Cardiac muscle cell (in vitro differentiated cells and primary cell): ENCODE measurements at places on chromosomes 2 and 18.

- no peak for DNase-seq
Observed at GRCh38 chr2:105738658-105739241, 6.0 kb upstream of the NCK2 start.

DNA sequence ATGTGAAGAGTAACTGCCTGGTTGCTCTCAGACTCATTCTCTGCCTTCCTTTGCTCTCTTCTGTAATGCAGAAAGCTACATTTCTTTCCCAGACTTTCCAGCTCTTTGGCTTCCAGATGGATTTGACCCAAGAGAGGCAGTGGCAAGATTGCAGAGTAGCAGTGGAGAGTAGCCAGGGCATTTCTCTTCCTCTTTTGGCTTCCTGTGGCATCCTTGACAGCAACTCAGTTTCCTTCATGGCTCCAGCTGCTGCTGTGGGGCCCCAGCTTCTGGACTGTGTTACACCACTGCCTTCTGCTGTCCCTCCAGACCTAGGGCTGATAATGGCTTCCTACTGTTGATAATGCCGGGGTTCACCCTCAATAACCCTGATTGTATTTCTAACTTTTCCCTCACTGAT, 469.4 kb upstream of the SPRED2 start:
- DNase-seq, result no peak

DNA sequence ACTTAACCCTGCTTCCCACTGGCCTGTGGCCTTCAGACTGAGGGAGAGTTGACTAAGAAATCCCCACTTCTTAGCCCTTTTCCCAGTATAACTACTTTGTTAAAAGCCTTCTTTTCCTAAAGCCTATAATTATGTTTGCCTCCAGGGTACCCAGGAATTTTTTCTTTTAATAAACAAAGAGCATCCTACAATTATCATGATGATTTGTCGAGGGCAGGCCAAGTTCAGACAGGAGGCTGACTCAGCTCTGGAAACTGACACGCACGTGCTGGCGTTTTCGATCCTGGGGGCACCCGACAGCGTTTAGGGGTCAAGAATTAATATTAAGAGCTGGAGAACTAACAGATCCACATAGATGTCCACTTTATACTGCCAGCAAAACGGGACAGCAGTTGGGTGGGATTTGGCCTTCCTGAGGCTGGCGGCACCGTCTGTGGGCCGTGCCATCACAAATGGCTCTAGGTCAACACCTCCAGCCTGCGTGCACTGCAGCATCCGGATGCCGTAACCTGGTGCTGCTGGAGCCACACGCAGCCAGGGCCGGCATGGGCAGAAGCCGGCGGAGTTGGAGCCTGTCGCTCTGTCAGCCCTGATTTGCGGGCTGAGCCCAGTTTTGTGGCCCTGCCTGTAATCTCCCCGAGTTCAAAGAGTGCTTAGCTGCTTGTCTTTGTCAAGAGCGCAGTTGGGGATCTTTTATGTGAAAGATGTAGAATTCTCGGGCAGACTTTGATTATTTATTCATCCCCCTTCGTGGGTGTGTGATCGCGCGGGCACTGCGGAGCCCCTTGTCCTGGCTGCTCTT, 191.0 kb downstream of the GLI2 start:
- no peak for DNase-seq

GRCh38 chr2:71592181-71592711, 138.9 kb downstream of the DYSF start:
- DNase-seq, result no peak

DNA sequence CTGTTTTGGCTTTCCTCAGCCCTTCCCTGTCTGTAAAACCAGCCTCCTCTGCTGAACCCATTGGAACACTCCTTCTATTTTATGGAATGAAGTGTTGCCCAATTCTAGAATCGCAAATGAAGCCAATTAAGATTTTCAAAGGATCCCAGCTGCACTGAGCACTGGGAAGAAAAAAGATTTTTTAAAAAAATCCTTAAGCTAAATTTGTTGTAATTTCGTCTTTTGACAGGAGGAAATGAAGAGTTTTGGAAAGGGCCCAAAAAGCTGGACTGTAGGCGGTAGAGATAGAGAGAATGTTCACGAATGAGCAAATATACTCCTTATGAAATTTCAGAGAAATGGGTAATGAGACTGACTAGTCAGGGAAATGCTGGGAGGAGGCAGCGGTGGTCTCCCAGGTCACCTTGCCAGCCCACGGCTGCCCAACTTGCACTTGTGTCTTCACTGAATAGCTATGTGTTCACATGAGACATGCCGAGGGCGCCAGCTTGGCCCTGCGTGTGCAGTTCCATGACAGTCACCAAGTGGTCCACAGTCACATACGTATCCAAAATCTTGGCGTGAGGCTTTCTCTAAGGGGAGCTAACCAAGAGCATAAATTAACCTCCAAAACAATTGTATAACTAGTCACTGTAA, 69.9 kb downstream of the SGPP2 start:
- DNase-seq, result peak; percentile 89

DNA sequence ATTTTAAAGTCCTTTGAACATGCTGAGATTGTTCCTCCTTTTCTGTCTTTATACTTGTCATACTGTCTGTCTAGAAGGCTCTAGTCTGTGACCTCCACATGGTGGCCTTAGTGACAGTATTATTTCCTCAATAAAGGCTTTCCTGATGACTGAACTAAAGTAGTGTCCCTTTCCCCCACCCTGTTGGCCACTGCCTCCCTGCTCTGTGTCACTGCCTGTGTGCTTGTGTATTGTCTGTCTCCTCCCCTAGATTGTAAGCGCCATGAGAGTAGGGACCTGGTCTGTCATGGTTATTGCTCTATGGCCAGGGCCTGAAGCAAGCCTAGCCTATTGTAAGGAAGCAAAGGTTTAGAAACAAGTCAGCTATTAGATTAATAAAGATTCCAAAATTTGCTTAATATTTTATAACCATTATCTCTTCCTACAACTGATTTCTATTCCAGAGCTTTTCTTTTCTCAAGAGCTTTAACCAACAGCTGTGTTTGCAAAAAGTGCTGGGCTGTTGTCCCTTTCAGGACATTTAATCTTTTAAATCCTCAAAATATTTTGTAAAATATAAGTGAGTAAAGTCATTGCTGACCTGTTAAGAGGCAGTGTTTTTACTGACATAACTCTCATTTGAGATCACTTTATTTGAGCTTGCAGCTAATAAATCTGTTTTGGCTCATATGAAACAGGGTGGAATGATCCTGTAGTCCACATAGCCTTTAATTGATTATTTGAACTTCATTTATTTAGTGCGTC, 35.5 kb downstream of the DIS3L2 start:
- no peak for DNase-seq

DNA sequence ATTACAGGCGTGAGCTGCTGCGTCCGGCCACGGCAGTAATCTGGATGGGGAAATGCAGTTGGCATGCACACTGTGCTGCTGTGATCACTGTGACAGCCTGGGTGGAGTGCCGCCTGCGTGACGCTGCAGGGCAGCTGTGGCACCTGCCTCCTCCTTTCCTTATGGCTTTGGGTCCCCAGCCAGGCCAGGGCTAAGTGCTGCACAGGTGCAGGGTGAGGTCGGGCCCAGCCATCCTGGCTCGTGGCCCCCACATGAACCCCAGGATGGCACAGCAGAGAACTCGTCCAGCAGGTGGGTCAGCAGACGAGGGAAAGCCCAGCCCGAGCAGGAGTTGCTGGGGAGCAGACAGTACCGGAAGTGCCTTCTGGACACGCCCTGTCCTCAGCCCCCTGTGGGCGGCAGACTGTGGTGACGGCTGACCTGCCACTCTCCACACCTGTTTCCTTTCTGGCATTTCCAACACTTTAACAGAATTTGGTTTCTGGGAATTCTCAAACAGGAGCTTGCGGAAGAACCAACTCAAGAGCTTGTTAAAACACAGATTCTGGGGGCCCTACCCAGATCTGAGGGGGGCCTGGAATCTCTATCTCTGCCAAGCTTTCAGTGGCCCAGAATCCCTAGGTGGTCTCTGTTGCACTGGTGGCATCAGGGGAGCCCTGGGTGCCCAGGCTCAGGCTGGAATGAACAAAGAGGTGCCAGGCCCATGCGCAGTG, 16.9 kb downstream of the HS1BP3 start:
- no peak for DNase-seq

GRCh38 chr18:57543560-57543959, 42.9 kb downstream of the FECH start:
- no peak for DNase-seq

DNA sequence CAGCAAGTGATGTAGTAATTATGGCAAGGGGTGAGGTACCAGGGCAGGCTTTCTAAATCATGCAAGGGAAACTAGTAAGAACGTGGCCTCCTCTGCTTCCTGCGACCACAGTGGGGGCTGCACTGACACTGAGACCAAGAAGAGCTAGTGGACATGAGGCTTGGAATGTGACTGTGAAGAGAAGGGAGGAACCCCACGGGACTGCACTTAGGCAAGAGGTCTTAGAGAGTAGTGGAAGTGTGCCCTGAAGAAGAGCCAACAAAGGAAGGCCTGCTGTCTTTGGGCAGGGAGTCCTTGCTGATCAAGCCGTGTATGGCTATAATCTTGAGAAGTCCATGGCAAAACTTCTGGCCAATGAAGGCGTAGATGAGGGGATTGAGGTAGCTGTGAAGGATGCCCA, 8.9 kb upstream of the RUFY4 start:
- no peak for DNase-seq

GRCh38 chr2:205189301-205189700, 493.0 kb upstream of the NRP2 start:
- DNase-seq, result no peak

- no peak for DNase-seq
Observed at GRCh38 chr2:148599109-148599991, 45.2 kb upstream of the EPC2 start.

DNA sequence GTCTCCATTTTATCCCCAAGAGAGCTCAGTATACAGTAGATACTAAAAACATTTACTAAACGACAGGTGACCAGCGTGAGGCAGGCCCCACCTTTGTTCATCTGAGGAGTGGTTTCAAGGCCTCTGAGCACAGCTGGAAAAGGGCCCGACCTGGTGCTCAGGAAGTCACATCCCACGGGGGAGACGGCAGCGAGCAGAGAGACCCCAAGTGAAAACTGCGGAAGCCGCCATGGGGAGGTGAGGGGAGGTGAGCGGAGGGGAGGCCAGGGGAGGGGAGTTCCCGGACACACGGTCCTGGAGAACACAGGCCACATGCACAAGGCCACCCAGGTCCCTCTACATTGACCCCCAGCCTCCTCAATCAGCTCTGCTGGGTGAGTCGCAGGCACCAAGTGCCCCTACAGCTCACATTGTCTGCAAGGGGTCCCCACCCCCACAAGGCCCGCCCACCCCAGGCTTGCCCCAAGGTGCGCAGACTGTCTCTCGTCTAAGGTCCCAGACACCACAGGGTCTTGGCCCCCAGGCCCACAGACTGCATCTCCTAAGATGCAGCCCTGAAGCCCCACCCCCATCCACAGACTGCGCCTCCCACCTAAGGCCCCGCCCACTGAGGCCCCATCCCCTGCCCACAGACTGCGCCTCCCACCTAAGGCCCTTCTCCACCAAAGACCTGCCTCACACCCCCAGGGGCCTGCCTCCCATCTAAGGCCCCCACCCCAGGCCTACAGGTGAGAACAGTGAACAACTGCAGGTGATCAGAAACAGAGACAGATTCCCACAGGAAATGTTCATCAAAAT, 19.1 kb downstream of the PARD6G start:
- no peak for DNase-seq

GRCh38 chr2:166375736-166376487, at the start of gene SCN9A:
Gene SCN9A (minus strand): TSS chr2:166375944. CDS start chr2:166311756, 64,188 bp downstream.
- peak; percentile 70 for DNase-seq

DNA sequence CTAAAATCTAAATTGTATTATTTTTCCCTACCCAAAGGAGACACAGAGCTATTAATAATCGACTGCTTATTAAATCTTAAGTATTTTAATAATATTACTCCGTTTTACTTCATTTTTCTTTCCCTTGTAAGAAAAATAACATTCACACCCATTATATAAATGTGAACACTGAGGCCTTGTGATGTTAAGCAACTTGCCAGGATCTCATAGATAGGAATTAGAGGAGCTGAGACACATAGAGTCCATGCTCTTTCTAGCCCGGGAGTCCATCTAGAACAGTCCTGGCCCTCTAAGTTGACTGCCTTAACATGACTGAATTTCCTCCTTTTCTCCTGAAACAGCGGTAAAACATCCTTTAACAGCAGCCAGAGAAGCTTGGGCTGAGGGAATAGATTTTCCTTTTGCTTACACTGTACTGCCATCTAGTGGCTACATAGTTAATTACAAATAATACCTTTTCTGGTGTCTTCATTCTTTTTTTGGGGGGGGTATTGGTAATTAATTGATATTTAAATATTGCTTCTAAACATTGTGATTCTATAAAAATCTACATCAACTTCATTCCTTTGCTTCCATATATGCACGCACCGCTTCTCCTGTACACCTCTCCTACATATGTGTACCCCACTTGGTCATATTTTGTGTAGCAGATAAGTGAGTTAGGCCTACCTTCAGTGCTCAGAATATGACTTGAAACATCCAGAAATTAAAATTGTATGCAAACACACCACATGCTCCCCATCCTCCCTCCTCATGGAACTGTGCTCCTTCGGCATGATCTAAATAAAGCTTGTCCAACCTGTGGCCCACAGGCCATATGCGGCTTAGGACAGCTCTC, 125.8 kb upstream of the HNMT start:
- peak; percentile 71 for DNase-seq

- no peak for DNase-seq
Observed at GRCh38 chr18:39051013-39051412, 1485.4 kb upstream of the CELF4 start.

DNA sequence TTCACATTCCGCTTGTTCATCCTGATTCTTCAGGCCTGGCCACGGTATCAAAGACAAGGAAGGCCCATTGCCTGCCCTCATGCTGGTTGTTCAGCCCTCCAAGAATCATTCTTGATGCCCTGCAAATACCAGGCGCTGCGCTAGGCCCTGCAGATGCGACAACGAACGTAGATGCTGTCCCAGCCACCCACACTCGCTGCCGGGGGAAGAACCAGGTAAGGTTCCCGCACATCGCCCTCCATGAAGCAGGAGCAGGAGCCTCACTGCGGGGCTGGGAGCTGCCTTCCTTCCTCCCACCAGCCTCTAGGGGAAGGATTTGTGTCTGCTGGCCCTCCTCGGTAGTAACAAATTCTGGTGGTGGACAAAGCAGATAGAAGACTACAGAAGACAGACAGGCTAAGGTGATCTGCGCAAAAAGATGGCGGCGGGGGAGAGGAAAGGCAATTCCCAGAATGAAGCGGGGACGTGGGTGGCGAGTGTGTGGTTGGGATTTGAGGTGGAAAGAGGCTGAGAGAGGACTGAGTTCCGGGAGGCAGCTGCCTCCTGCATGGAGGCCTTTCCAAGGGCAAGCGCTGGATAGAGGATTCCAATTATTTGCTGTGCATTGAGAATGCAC, 19.8 kb upstream of the GPR55 start:
- DNase-seq, result no peak

DNA sequence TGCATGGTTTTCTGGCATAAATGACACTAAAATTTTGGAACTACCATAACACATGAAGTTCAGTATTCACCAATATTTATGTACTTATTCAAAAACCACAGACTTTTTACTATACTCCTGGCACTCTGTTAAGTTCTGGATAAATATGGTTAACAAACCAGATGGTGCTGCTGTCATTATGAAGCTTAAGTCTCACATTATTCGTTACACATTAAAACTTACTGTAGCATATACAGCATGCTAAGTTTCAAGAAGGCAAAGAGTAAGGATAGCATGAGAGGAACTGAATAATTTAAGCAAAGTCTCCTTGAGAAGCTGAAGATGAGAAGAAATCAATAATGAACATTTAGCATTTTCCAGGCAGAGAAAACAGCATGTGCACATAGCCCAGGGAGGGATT, 929.5 kb downstream of the NRXN1 start:
- DNase-seq, result no peak
